Tibial nerve (tissue), 4 donors: ENCODE measurements at places on chromosomes 12 and 14. TPM values are rescaled to one million over a fixed set of nuclear protein-coding genes. Genes with fewer than 3 reads are reported as not detected.

- H3K4me1 ChIP-seq, result peaks cover 16% of the 10 kb centered on the region
- H3K27ac ChIP-seq, result no peak overlapping the region
- DNase-seq, result no peak
- H3K36me3 ChIP-seq, result no peaks in the 10 kb centered on the region
- H3K27me3 ChIP-seq, result no peaks in the 10 kb centered on the region
- no peak overlapping the region for H3K4me3 ChIP-seq
Observed at GRCh38 chr12:1059162-1059561, 68.1 kb downstream of the ERC1 start.

- peaks cover 9% of the 10 kb centered on the region for H3K4me1 ChIP-seq
- H3K4me3 ChIP-seq, result no peak overlapping the region
- no peak for DNase-seq
- no peaks in the 10 kb centered on the region for H3K27me3 ChIP-seq
- H3K27ac ChIP-seq, result no peak overlapping the region
Observed at GRCh38 chr12:68815232-68815927, 7.4 kb downstream of the MDM2 start.

GRCh38 chr12:1688086-1688710 lies 2.7 kb upstream of the ADIPOR2 start:
- no peak for DNase-seq
- H3K4me1 ChIP-seq, result peaks cover 22% of the 10 kb centered on the region
- H3K27me3 ChIP-seq, result no peaks in the 10 kb centered on the region
- no peak overlapping the region for H3K27ac ChIP-seq
- H3K36me3 ChIP-seq, result no peaks in the 10 kb centered on the region

DNA sequence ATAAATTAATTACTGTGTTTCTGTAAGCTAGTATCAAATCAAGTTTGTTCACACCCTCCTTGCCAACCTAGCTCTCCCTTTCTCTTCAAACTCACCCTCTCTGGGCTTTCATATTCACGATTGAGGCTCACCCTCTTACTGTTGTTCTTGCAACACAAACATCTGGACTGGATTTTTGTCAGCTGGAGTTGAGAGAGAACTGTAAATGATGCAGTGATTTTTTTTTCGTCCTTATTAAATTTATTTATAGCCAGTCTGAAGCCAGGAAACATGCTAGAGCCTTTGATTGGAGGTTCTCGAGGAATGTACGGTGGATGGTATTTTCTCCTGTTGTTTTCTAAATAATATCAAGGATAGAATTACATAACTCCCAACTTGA lies 485.1 kb downstream of the ZFP36L1 start:
- no peaks in the 10 kb centered on the region for H3K36me3 ChIP-seq
- peaks cover 33% of the 10 kb centered on the region for H3K4me1 ChIP-seq
- H3K27me3 ChIP-seq, result no peaks in the 10 kb centered on the region
- DNase-seq, result no peak

BCL2L14 gene
- not detected for total RNA-seq

DNA sequence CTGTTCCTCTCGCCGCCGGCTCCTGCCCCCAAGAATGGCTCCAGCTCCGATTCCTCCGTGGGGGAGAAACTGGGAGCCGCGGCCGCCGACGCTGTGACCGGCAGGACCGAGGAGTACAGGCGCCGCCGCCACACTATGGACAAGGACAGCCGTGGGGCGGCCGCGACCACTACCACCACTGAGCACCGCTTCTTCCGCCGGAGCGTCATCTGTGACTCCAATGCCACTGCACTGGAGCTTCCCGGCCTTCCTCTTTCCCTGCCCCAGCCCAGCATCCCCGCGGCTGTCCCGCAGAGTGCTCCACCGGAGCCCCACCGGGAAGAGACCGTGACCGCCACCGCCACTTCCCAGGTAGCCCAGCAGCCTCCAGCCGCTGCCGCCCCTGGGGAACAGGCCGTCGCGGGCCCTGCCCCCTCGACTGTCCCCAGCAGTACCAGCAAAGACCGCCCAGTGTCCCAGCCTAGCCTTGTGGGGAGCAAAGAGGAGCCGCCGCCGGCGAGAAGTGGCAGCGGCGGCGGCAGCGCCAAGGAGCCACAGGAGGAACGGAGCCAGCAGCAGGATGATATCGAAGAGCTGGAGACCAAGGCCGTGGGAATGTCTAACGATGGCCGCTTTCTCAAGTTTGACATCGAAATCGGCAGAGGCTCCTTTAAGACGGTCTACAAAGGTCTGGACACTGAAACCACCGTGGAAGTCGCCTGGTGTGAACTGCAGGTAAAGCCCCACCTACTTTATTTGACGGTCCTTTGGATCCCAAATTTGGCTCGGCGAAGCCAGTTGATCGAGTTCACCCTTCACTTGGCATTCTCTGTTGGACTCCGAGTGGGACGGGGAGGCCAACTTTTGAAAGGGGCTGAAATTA lies 1.5 kb downstream of the WNK1 start:
- H3K4me1 ChIP-seq, result peaks cover 48% of the 10 kb centered on the region
- peak overlapping the region; percentile 97 for H3K27ac ChIP-seq
- no peaks in the 10 kb centered on the region for H3K36me3 ChIP-seq
- peak; percentile 14 for DNase-seq
- no peaks in the 10 kb centered on the region for H3K27me3 ChIP-seq

DNA sequence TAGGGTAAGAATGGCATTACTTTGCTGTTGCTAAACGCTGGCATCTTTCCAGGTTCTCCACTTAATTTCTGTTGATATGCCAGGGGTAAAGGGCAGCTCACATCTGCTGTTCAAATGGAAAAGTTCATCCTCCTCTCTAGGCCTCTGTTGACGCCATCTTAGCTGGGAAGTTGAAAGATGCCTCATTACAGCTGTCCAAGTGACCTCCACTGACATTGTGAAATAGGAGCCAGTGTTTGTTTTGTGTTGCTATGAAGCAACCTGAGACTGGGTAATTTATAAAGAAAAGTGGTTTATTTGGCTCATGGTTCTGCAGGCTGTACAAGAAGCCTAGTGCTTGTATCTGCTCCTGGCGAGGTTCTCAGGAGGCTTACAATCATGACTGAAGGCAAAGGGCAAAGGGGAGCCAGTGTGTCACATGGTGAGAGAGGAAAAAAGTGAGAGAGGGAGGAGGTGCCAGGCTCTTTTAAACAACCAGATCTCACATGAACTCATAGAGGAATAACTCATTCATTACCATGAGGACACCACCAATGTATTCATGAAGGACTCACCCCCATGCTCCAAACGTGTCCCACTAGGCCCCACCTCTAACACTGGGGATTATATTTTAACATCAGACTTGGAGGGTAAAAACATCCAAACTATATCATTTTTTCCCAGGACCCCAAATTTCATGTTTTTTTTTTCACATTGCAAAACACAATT lies 3.2 kb upstream of the ADAM21 start:
- no peaks in the 10 kb centered on the region for H3K36me3 ChIP-seq
- H3K27ac ChIP-seq, result no peak overlapping the region
- DNase-seq, result no peak
- no peaks in the 10 kb centered on the region for H3K4me1 ChIP-seq
- H3K4me3 ChIP-seq, result no peak overlapping the region

- no peaks in the 10 kb centered on the region for H3K36me3 ChIP-seq
- no peak overlapping the region for H3K27ac ChIP-seq
- no peak for DNase-seq
- H3K27me3 ChIP-seq, result no peaks in the 10 kb centered on the region
- H3K4me3 ChIP-seq, result no peak overlapping the region
Observed at GRCh38 chr14:65115615-65116014, 13.3 kb upstream of the MAX start.

DNA sequence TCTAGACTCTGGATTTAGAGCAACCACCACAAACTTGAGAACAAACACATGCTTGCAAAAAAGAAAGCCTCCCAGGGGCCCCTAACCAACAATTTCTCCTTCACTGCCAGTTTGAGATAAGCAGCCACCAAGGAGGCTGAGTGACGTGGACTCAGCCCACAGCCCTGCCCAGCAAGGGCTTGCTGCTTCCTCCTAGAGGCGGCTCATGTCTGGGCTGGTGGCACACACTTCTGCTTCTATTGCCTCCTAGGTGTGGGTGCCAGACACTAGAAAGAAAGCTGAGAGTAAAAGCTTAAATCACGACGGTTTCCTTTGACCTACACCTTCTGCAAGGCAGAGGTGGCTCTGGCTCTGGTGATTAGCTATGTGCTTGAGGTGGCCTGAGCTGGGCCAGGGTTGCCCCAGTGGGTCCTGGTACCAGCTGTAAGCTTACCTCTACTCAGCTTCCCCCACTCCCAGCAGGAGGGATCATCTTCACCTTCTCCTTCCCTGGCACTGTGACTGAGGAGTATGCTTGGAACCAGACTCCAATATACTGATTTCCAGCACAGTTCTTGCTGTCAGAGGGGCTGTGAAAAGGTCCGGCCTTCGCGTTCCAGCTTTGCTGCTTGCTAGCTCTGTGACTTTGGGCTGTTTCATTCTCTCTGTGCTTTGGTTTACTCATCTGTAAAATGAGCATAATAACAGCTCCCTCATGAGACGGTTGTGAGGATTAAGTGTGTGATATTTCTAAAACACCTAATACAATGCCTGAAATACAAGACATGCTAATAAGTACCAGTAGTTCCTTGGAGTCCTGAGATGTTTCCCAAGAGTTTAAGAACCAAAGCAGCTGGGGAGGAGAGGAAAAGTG lies 89.7 kb upstream of the PARP11 start:
- DNase-seq, result no peak
- H3K4me3 ChIP-seq, result no peak overlapping the region
- H3K27me3 ChIP-seq, result no peaks in the 10 kb centered on the region
- no peaks in the 10 kb centered on the region for H3K36me3 ChIP-seq
- no peaks in the 10 kb centered on the region for H3K4me1 ChIP-seq

SYT1 gene
- total RNA-seq, result 10.3 TPM

CNTN1 gene
- total RNA-seq, result 20.3 TPM

- H3K4me3 ChIP-seq, result no peak overlapping the region
- DNase-seq, result no peak
- H3K27me3 ChIP-seq, result no peaks in the 10 kb centered on the region
- H3K4me1 ChIP-seq, result no peaks in the 10 kb centered on the region
Observed at GRCh38 chr14:61997161-61997560, 234.9 kb downstream of the SNAPC1 start.

DNA sequence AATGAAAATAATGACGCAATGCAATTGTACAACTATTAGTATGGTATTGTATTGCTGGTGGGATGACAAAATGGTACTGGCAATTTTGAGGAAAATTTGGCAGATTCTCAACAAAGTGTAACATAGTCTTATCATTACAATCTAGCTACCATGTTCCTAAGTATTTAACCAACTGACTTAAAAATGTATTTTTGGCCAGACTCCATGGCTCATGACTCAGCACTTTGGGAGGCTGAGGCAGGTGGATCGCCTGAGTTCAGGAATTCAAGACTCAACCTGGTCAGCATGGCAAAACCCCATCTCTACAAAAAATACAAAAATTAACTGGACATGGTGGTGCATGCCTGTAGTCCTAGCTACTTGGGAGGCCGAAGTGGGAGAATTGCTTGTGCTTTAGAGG lies 1409.5 kb downstream of the AACS start:
- no peaks in the 10 kb centered on the region for H3K27me3 ChIP-seq
- no peaks in the 10 kb centered on the region for H3K4me1 ChIP-seq
- no peak overlapping the region for H3K27ac ChIP-seq
- no peak for DNase-seq
